ENCODE measurements at places on chromosomes 6 and 20.
A peak's percentile ranks its signal among the peaks of the same experiment; 100 is the strongest.

DNA sequence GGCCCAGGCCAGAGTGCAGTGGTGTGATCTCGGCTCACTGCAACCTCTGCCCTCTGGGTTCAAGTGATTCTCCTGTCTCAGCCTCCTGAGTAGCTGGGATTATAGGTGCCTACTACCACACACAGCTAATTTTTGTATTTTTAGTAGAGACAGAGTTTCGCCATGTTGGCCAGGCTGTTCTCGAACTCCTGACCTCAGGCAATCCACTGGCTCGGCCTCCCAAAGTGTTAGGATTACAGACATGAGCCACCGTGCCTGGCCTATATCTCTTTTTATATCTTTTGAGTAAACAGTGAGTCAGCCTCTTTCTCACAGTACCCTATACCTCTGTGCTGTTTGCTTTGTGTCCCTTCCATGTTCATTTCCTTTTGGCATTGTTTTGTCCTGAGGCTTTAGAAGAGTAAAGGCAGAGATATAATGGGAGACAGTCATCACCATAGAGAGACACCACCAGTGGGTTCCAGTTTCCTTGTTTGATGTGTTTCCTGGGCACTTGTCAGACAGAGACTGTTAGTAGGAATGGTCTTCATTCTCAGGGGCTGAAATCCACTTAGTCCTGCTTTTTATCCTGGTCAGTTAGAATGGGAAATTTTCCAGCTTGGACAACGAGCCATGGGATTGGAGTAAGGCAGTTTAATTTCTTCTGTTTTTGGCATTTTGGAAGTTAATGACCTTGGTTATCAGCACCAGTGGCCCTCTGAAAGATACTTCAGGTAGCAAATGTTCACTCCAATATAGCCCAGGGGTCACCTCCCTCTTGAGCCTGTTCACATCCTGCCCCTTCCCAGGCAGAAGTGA is 32.2 kb upstream of the ASXL1 start:
- no peak for DNase-seq

DNA sequence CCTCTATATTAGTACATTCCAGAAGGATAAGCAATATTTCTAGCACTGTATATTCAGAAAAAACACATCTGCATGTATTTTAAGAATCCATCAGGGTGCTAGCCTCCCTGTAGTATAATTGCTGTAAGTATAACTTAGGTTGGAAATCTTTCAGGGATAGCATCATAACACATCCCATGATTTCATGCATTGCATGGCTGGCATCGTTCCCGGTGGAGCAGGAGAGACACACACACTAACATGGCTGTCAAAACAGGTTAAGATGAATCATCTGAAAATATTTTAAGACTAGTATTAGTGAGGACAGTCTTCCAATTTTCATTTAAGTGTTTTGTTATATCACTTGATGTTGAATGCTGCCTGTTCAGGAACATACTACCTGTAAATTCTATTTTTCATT is 32.1 kb upstream of the CENPW start:
- no peak for DNase-seq

DNA sequence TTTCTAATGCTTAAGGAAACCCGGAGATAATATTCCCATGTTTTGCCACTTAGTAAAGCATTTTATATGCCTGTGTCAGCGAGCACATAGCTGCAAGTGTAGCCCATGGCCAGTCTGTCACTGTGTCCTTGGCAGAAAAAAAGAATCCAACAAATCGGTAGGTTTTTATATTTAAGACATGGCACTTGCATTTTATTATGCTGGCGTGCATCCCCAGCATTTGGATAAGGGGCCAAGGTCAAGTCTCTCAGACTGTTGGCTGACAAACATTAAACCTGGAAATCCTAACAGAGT is 1.2 kb upstream of the ZNF184 start:
- no peak for DNase-seq

- DNase-seq: no peak
Observed at GRCh38 chr6:43791745-43792422, 21.9 kb downstream of the VEGFA start.

GRCh38 chr6:150312395-150312794 is 56.4 kb upstream of the IYD start:
- DNase-seq: no peak

GRCh38 chr6:142838821-142839685 is 105.9 kb downstream of the HIVEP2 start:
- DNase-seq: no peak

- DNase-seq: no peak
Observed at GRCh38 chr6:87832025-87832825, 130.2 kb upstream of the AKIRIN2 start.

GRCh38 chr20:9817654-9818053 is 21.2 kb downstream of the PAK5 start:
- DNase-seq: no peak

GRCh38 chr6:68043122-68043398 is 592.0 kb upstream of the ADGRB3 start:
- DNase-seq: no peak

DNA sequence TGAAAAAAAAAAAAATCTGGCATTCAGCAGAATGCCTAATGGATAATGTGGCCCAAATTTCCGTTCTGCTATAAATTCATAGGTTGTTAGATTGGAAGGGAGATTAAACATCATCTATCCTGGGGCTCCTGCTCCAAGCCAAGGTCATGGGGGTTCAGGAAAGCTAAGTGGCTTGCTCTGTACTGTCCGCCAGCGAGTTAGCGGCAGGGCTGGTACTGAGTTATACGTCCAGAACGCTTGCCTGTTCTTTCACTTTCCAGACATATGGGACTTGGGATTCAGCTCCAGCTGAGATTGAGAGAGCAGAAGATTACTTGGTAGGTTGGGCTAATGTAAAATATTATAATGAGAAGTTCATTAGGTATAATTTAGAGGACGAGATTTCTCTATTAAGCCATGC is 858 bp downstream of the RWDD1 start:
- no peak for DNase-seq

GRCh38 chr6:137759624-137760023 is 107.4 kb upstream of the TNFAIP3 start:
- DNase-seq: no peak

DNA sequence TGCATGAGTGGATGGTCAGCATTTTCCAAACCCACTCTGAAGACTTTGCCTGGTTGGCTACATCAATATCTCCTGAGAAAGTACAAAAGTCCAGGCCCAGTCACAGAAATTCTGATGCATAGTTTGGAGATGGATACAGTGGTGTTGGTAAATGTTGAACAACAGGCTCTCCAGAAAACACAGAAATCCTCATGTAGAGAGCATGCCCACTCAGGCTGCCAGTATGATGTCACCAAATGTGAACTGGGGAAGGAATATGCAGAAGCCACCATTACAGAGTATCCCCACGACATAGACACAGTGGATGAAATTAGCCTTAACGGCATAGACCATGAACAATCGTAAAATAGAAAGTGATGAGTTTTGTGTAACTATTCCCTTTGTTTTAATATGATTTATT is 97.1 kb upstream of the NXT1 start:
- DNase-seq: no peak

GRCh38 chr6:12165722-12166280 is 124.4 kb upstream of the EDN1 start:
- no peak for DNase-seq

DNA sequence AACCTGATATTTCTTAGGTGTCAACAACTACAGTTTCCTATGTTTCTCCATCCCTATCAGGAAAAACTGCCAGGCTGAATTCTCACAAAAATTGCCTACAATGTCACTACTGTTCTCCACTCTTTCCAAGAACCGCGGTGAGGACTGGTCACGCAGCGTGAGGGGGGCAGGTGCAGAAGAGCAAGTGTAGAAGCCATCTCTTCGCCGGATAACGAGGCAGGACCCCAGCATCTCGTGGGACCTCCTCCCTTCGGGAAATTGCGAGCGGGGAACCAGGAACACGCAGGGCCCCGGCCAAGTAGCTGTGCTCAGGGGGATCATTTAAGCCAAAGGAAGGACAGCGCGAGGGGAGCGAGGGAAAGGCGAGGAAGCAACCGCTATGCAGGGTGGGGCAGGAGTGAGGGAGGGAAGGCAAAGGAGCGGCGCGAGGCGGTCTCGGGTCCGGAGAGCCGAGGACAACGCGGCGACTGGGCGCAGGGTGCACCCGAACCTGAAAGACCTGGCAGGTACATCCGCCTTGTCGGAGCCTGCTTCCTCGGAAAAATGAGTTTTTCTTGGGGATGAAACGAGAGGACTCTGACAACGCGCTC is 559 bp downstream of the APMAP start:
- no peak for DNase-seq

GRCh38 chr6:145015739-145016558 is 719.4 kb downstream of the EPM2A start:
- DNase-seq: peak; percentile 11

- DNase-seq: no peak
Observed at GRCh38 chr20:40965671-40966070, 63.0 kb upstream of the TOP1 start.

DNA sequence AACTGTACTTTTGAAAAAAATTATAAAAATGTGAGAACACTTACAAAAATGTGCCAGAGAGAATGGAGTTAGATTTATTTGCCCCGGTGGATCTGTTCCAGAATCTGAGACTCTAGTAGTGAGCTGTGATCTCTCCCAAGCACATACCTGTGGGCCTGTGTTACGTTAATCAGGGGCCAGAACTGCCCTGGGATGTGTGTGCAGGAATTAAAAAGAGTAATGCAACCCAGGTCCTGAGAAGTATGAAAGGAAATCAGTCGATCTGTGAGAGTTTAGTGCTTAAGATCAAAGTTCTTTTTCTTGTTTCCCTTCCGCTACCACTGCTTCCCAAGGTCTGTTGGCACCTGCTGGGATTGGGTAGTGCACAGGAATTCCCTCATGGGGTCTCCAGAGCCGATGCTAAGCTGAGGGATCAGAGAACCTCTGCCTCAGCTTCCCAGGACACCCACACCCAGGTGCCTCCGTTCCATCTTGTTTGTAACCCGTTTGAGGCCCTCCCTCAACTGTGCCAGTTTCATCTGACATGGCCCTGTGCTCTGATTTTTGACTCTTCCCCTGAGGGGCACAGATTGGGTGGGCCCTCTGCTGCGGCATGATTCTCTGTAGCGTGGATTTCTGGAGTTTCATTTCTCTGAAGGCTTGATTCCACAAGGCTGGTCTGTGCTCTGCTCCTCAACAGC is 87.7 kb downstream of the RREB1 start:
- no peak for DNase-seq

DNA sequence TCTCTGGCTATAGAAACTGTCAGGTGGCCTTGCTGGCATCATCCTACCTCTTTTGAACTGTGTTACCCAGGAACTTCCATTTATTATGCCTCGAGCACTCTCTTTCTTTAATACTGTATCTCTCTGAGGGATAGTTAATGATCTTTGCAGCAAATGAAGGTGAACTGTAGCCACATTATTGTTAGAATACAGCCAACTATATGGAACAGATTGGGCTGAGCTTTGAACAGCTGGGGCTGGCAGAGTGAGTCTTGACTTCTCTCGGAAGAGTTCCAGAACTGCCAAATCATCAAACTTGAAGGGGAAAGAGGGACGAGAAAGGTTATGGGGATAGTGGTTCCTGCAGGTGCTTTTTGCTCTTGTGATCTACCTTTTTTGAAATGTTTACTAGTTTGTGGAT is 237.7 kb downstream of the PRL start:
- DNase-seq: no peak

- no peak for DNase-seq
Observed at GRCh38 chr6:50141100-50141499, 91.4 kb upstream of the DEFB112 start.

DNA sequence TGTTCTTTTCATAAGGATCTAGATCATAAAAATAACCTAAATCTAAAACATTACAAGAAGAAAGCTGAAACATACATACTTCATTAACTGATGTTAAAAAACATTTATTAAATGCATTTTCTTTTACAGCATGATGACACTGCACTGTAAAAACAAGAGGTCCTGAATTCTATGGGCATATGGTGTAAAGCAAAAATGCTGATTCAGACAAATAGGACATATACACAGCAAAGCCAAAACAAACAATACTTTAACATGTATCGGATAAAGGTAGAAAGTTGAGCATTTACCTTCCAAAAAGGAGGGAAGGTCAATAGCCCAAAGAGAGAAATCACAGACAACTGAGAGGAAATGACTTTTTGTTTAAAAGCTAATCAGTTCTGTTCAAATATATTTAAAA is 221.5 kb downstream of the RNGTT start:
- DNase-seq: no peak

- DNase-seq: no peak
Observed at GRCh38 chr20:46423342-46423741, 16.9 kb upstream of the ELMO2 start.

DNA sequence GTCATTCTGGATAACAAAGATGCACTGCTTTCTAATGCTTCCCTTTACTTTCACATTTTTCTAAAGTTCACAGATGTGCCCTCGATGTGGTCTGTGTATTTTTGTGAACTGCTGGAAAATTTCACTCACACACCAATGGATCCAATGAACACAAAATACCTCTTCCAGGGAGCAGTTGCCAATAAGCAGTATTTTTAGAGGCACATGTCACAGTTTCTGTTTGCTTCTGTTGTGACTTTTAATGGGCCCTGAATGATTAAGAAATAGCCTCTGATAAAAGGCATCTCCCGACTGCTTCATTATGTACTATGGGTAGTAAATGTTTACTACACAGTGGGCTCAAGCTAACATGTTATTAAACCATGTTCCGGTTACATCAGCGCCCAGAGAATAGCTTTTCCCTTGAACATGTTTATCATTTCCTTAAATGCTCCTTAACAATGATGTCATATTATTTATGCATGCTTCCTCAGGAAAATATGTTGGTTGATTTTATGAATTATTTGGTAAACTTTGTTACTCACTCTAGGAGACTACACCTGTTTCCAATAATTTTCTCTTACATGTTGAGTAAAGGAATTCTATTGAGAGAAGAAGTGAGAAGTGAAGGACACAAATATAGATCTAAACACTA is 188.0 kb downstream of the KCNQ5 start:
- no peak for DNase-seq

- DNase-seq: no peak
Observed at GRCh38 chr6:23890543-23891227, 235.3 kb upstream of the NRSN1 start.

- no peak for DNase-seq
Observed at GRCh38 chr6:14999106-14999505, 246.8 kb upstream of the JARID2 start.

DNA sequence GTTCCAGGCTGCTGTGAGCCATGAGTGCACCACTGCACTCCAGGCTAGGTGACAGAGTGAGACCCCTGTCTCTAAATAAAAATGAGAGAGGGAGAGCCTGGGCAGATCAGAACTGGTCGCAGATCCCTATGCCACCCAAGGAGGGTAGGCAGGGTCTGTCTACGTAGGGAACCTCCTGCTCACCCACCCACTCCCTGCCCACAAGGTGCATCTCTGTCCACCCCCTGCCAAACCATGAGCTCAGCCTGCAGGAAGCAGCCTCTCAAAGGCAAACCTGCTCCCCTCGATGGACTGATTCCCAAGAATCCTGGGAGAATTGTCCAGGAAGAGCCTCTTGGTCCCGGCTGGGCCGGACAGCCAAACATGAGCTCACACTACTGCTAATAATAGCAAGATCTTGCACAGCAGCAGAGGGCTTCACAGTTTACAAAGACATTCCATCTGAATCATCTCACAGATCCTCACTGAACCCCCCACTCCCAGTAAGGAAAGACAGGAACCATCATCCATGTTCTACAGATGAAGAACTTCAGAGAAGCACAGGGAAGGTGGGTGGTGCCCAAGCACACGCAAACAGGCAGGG is 27.8 kb upstream of the TLDC2 start:
- DNase-seq: no peak

GRCh38 chr6:30837432-30837831 is 46.9 kb upstream of the DDR1 start:
- no peak for DNase-seq

All from stimulated activated CD4-positive, alpha-beta T cell treated with anti-CD3 and anti-CD28 coated beads, Interleukin-4, amount 100 ng/mL, for 4 hours (primary cell).